Omental fat pad (tissue), 4 donors: ENCODE measurements at places on chromosomes 11 and 22.

DNA sequence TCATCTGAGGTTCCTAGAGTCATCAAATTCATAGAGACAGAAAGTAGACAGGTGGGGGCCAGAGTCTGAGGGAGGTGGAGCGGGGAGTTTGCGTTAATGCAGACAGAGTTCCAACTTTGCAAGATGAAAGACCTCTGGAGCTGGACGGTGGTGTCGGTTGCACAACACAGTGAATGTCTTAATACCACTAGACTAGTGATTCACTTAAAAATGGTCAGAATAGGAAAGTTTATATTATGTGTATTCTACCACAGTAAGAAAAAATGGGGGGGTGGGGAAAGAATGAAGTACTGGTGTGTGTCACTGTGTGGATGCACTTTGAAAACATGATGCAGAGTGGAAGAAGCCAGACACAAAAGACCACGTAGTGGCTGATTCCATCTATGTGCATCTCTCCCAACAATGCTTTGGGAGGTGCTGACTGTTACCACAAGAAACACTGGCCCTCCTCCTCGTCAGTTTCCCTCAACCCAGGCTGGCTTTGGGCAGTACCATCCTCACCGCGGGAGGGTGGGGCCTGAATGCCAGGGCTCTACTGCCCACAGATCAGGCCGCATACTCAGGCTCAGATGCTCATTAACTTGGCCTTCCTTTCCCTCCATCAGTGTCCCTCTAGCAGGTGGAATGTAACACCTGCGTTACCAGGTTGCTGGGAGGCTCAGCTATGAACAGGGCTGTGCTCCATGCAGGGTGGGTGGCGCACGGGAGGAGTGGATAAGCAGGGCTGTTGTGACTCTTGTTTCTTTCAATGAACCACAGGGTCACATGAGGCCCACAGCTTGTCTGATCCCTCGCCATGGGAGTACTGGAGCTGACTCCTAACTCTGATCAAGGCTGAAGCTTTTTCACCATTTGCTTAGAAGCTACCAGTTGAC, 297.0 kb downstream of the CTTN start:
- no peak for DNase-seq

- peak; percentile 81 for DNase-seq
Observed at GRCh38 chr11:59753650-59754493, 1.3 kb upstream of the STX3 start.

DNA sequence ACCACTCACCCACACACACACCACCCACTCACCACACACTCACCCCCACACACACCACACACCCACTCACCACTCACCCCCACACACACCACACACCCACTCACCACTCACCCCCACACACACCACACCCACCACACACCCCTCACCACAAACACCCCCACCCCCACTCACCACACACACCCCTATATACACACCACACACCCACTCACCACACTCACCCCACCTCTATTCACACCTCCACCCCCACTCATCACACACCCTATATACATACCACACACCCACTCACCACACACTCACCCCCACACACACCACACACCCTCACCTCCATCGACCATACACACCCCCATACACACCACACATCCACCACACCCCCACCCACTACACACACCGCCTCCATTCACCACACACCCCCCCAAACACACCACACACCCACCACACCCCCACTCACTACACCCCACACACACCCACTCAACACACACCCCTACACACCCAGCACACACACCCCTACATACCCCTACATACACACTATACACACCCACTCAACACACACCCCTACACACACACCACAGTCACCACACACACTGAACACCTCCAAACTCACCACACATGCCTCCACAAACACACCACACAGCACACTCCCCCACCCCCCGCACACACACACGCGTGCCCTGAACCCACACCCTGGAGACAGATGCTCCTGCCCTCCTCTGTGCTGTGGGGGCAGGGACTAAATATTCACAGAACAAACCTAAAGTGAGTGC, 19.0 kb upstream of the TTLL12 start:
- DNase-seq, result no peak

DNA sequence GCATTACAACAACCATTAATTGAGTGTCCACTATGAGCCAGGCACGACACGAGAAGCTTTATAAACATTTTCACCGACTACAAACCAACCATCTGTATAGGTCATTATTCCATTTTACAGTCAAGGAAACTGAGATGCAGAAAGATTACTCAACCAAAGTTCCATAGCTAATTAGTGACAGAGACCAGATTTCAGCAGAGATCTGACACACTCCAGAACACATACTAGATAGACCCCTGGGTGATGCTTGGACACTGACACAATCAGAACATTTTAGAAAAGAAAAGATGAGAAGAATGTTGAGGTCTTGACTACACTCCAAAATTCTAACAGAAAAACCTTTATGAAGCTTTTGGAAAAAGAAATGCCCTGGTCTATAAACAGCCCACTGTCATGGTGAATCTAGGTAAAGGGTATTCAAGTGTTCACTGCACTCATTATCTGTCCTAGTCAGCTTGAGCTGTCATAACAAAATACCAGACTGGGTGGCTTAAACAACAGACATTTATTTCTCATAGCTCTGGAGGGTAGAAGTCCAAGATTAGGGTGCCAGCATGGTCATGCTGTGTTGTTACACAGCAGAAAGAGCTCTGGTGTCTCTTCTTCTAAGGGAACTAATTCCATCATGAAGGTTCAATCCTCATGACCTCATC, 89.0 kb downstream of the RELT start:
- DNase-seq, result no peak

GRCh38 chr22:47515384-47516125, 753.1 kb downstream of the TBC1D22A start:
- no peak for DNase-seq
